ENCODE measurements at places on chromosomes 3 and 15.

DNA sequence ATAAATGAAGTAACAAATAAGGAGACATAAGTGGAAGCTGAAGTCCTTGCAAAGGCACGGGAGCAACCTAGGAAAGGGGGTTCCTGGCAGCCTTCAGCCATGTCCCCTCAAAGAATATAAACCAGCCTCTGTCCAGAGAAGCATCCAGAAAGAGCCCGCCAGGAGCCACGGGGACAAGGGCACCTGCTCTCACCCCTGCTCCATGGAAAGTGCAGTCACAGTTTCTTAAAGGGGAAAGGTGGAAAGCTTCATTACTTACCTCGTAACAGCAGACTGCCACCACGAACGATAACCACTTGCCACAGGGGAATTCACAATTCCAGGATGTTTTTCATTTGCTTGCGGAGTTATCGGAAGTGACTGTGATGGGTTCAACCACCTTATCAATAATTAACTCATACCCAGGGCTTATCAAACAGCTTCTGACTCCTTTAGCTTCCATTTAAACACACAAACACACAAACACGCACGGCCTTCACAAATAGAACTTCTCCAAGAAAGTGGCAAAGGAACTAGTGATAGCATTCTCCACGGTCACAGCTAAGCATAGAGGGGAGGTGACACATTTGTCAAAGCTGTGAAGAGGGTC, 134.2 kb upstream of the IGF1R start:
- no peak for DNase-seq

DNA sequence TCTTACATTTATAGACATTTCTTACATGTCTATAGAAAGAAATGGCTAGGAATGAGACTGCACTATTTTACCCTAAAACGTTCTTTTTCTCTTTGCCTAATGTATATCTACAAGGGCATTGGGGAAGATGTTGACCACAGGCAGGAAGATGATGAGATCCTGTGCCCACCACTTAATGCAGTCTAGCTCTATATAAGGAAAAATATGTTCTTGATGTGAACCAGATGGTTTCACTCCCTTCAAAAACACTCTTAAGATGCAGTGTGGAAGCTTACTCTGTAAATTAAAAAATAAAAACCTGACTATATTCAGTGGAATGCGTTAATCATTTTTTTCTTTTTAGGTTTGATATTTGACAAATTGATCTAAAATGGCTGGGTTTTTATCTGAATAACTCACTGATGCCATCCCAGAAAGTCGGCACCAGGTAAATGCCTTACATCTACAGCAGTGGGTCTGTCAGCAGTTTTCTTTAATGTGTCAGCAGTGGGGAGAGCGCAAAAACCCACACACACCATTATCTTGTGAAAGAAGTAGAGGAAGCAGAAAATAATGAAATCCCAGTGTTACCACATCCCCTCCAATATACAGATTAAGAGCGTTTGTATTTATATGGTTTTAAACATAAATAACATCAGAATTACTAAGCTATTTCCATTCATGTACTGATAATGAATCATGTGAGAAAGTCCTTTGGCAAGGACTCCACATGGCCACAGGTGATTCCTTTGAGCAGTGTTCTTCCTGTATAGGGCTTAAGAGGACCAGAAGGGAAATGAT, 10.1 kb downstream of the AGTR1 start:
- no peak for DNase-seq

GRCh38 chr3:148319161-148319915, 378.4 kb upstream of the AGTR1 start:
- DNase-seq = no peak

DNA sequence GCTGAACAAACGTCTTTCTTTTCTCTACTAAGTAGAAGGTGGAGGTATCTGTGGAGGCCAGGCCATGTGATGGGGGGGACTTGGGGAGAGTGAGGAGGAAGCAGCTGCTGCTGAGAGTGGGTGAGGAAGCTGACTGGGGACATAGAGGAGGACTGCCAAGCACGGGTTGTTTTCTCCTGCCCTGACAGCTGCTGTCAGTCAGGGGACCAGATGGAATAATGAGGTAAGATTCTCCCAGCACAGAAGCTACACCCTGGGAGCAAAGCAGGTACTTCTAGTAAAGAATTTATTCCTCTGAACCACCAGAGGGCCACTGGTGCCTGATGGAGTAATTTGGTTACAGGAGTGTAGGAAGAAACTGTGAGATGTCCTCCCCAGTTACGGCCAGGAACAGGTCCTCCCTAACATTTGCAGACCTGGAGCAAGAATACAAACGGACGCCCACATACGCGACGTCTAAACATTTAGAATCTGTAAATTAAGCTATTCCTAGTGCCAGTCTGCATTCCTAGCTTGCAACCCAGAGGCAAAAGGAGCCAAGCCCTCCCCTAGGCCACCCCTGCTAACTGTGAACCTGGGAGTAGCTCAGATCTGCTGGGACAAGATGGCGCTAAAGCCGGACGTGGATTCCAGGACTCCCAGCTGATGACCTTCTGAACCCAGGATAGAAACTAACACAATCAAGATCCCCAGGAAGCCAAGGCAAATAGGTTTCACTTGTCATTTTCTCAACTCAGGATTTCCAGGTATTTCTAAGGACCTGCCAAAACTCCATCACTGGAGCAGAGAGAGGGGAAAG, 14.8 kb downstream of the CRYGS start:
- DNase-seq = no peak

DNA sequence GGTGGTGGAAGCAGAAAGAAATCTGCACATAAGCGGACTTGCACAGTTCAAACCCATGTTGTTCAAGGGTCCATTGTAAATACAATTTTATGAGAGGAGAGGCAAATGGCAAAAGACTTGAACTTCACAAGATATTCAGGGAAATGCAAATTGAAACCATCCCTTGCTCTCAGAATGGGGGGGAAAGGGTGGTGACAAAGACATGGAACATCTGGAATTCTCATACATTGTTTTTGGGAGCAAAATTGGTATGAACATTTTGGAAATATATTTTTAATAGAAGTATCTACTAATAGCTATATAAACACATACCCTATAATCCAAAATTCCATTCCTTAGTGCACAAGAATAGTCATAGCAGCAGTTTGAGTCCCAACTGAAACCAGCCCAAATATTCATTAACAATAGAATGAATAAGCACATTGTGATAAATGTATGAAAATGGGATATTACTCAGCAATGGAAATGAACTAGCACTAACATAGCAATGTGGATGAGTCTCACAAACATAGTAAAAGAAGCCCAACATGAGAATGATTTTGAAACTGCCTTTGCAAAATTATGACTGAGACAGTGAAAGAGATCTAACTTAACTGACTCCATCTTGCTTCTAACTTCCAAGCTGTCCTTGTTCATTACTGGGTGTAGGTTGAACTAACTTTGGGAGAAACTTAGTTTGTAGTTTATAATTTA, 77.2 kb downstream of the CD200R1L start:
- DNase-seq = no peak

DNA sequence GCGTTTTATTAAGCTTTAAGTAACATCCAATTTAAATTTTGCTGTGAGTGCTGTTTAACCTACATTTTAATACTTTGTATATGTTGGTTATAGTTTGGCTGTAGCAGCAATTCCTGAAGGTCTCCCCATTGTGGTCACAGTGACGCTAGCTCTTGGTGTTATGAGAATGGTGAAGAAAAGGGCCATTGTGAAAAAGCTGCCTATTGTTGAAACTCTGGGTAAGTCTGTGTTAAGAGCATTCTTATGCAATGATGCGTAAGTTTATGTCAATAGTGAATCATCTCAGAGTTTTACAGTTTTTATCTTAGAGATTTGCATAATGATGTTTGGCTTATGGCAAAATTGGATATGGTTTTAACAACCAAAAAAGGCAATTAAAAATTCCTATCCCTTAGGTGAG, 62.7 kb downstream of the ASTE1 start:
- DNase-seq = no peak

DNA sequence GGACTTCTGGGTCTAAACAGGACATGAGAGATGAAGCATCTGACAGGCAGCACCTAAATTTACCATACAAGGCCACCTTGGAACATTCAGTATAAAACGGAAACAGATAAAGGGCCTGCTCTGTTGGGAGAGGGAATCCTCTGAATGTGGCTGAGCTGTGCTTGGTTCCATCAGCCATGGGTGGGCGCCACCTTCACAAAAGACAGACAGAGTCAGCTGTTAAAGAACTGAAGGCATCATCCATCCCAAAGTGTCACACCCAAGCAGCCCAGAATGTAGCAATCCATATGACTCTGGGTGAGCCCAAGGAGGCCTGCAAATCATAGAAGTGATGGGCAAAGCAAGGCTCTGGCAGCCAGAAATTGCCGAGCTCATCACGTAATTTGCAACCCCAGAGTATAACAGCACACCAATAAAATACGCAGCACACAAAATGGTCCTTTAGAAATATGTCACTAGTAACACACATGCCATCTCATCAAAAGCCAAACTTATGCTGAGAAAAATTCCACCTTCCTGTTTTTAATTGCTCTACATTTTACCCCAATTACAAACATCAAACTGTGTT, 24.8 kb upstream of the RBP1 start:
- DNase-seq = no peak

DNA sequence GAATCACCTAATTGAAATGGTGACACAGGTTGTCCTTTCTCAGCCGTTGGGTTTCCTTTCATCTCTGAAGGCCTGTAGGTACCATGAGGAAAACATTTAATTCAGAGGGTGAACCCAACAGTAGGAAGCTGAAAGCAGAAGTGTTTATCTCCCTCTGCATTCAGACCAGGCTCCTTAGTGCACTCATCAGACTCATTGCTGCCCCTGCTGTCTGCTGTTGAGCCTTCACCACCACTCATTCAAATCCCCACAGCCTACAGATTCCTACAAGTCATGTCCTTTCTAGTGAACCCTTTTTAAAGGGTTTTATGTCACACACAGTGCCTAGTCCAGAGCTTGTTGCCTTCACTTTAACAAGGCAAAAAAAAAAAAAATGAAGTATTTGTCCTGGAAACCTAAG, 13.4 kb downstream of the WDR48 start:
- no peak for DNase-seq

GRCh38 chr3:143241481-143241951, 121.9 kb downstream of the CHST2 start:
- no peak for DNase-seq

- DNase-seq = no peak
Observed at GRCh38 chr3:61924090-61924735, 362.8 kb downstream of the PTPRG start.

DNA sequence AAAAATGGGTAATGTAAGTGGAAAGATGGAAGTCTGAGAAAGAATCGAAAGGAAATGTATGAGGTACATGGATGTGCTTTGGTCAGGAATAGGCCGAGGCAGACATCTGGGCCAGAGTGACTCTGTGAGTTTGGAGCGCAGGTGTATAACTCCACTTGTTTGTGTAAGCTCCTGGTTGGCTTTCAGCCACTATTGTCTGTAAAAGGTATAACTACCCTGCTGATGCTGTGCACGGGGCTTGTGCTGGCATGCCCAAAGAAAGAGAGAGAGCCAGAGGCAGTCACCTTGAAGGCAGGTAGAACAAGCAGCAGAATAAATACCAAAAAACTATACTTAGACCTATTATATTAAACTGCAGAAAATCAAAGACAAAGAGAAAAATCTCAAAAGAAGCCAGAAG, 32.7 kb upstream of the CD96 start:
- DNase-seq = no peak

DNA sequence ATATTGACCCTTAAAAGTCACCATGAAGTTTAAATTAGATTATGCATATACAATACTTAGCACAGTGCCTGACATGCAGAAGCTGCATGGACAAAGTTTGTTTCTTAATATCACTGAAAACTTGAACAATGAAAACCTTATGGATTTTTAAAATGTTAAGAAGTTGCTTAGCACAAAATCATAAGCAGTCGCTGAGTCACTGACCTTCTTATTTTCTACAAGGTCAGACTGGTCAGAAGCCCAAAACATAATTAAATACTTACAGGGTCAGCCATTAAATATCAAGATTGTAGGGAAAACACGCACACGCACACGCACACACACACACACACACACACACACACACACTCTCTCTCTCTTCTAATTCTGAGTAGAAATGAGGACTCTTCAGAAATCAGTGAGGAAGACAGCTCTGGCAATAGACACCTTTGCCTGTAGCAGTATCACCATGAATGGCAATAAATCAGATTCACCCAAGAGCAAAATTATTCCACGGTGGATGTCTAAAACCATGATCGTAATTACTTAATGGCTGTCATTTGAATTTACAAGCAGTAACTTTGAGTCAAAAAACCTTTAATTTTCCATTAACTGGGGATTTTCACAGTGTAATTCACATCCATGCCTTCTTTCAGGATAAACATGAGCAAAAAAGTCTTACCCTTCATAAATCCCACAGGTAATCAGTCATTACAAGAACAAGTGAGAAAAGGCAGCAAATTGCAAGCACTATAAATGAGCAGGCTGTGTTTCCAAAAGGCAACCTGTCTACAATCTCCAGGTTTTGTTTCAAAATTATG, 147.5 kb downstream of the OSBPL10 start:
- DNase-seq = no peak

Measured in stimulated activated CD8-positive, alpha-beta memory T cell treated with anti-CD3 and anti-CD28 coated beads, Interleukin-4, amount 100 ng/mL, for 1 hour (primary cell).